ENCODE measurements at places on chromosomes 12 and 14. TPM values are rescaled to one million over a fixed set of nuclear protein-coding genes. Genes with fewer than 3 reads are reported as not detected.

DNA sequence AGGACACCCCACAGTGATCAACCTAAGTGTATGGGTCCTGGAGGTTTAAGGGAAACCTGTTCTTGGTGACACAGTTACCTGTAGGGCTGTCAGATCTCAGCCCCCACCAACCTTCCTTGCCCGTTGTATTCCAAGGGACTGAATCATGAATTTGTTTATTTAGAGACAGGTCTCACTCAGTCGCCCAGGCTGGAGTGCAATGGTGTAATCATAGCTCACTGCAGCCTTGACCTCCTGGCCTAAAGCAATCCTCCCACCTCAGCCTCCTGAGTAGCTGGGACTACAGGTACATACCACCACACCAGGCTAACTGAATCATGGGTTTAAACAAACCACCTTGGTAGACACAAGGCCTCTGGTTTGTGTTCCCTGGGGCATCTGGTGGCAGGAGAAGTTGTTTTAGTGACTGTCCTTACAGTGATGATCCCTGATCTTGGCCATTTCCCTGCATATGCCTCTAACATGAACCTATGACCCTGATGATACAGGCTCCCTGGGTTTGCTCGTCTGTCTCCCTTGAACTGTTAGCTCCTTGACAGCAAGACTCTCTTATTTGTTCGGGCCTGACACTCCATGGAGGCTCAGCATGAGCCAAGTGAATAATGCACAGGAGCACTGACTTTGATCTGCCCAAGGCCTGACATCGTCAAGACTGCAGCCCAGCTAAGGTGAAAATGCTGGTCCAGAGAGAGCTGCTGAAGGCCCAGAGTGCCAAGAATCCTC is 47.9 kb downstream of the PITPNM2 start:
- no peak for DNase-seq

- no peak for DNase-seq
Measured at GRCh38 chr14:33943096-33943883, 7.6 kb downstream of the EGLN3 start.

- no peak for DNase-seq
Measured at GRCh38 chr12:25308756-25309155, 58.0 kb upstream of the KRAS start.

GRCh38 chr12:2614341-2614740 is 180.4 kb upstream of the FKBP4 start:
- no peak for DNase-seq

- no peak for DNase-seq
Measured at GRCh38 chr12:62730649-62731048, 204.3 kb downstream of the PPM1H start.

C12orf60 gene
- 3.0 TPM for total RNA-seq

FAM234B gene
- total RNA-seq = 12.7 TPM

NTN4 gene
- total RNA-seq = 1.4 TPM
